ENCODE measurements at places on chromosomes 2 and 18.

DNA sequence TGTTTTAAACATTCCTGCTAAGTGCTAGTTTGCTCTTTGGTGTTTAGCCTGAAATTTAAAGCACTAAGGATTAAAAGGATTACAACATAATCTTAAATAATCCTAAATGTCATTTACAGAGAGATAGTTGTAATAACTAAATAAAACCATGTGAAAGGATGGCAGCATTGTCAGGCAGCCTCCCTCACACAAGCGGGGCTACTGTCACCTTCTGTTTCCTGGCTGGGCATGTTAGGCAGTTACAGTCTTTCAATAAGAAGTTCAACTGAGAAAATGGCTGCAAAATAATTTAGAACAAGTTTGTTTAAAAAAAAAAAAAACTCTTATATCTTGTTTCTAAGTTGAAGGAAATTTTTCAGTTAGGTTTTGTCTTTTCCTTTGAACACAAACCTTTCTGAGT lies 124.9 kb downstream of the ARHGAP15 start:
- DNase-seq, result no peak

- no peak for DNase-seq
These were observed 95.0 kb upstream of the RIOK3 start for GRCh38 chr18:23357996-23358594.

GRCh38 chr18:10157706-10158105 lies 243.9 kb downstream of the VAPA start:
- DNase-seq, result no peak

GRCh38 chr18:60686142-60686541 lies 313.6 kb upstream of the MC4R start:
- DNase-seq, result no peak

GRCh38 chr2:25275575-25275965 lies 66.2 kb downstream of the DNMT3A start:
- DNase-seq, result no peak

- DNase-seq, result no peak
These were observed 297.3 kb downstream of the CYP26B1 start for GRCh38 chr2:71850306-71850801.

DNA sequence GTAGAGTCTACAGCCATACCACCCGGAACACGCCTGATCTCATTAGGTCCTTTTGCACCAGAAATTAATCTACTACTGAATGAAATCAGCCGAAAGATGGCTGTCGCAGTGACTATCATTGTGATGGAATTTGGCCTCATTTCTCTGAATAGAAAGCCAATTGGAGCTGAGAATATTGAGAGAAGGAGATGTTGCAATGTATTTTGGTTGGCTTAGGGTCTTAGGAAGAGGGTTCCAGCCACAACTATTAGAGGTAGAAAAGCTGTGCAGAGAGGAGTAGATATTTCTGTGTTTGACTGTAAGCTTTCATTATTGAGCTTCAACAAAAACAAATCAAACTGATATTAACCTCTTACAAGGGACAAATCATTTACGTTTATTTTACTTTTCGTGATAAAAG lies 98.1 kb downstream of the THSD7B start:
- no peak for DNase-seq

- DNase-seq, result no peak
These were observed 40.4 kb downstream of the VWA3B start for GRCh38 chr2:98127229-98127989.

DNA sequence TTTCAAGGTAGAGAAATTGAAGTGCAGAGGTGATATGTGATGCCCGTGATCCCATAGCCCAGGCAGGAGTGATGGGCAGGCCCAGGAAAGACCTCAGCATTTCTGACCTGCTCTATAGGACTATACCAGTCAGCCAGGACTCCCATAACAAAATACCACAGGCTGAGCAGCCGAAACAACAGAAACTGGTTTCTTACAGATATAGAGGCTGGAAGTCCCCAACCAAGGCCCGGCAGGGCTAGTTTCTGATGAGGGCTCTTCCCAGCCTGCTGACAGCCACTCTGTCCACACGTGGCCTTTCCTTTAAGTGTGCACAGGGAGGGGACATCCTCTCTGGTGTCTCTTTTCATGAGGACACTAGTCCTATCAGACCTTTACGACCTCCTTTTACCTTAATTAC lies 104.2 kb upstream of the AGAP1 start:
- DNase-seq, result no peak

DNA sequence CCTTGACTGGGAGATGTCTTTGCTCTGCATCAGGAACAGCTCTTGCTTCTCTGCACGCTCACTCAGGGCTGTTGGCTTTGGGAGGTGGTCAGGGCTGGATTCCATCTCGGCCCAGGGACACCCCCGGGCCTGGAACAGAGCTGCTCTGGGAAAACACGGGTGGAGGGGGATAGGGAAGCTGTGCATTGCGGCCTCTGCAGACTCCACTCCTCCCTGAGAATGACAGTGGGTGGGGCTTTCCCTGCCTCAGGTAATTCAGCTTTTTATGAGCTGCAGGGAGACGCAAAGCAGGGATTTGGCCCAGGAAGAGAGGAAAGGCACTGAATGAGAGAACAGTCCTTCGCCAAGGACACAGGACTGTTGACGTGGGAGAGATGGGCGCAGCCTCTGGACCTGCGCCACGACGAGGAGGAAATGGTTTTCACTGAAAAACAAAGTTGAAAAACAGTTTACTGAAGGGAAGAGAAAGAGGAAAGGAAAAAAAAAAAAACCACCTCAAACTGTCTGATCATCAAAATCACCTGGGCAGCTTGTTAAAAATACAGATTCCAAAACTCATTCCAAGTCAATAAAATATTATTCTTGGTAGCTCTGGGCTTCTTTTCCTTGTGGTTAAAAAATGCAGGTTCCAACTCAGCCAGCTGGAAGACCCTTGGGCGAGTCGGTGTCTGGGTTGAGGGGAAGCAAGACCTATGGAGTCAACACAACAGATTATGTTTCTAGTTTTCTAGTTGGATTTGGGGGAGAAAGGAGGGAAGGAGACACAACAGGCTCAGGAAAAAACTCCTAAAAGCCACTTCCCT lies 194.0 kb downstream of the ZFP36L2 start:
- no peak for DNase-seq

DNA sequence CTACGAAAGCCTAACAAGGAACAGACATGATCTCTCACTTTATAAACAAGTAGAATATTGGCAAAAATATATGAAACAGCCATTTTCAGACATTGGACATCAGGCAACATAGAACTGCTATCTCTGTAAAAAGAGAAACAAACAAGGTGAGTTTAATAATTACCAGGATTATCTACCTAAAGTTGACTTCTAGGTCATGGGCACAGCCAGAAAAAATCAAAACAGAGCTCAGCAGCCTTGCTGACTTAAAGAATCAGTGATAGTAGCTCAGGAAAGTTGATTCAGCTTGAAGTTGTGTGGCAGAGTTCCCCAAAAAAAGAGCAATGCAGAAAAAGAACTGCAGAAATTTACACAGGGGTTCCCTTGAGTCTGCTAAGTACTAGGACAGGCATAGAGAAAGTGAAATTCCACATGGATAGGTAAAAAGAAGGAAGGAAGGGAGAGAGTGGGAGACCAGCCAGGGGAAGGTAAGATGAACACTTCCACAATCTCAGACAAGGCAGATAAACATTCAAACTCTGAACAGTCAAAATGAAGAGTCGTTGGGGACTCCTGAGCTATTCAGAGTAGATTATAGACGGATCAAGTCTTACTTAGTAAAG lies 102.0 kb downstream of the EXOC6B start:
- no peak for DNase-seq

DNA sequence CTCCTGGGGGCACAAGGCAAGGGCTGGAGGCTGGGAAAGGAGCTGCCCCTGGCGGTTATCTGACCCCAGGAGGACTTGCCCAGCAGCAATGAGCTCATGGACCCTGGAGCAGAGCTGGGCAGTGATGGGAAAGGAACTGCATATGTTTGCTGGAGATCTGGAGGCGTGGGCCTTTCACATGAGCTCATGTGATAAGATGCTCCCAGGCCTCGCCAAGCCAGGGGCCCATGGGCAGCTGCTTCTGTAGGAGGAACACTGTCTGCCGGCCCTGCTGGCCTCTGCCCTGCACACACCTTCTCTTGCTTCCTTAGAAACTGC lies 9.0 kb upstream of the NPPC start:
- no peak for DNase-seq

DNA sequence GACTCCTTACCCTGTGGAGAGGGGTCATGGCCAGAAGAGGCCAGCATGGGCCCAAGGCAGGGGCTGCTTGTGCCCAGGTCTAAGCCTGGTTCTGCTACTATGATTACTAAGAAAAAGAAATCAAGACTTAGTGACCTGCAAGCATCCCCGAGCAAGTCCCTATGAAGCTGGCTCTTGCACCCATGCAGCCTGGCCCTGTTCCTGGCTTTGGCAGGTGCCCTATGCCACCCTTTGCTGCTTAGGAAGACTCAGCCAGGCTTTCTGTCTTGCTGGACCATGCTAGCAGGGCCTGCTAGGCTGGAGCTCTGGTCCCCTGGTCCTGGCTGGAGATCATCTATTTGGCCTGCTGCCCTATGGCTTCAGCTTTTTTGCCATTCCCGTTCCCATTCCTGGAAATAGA lies 309.4 kb upstream of the EPAS1 start:
- no peak for DNase-seq

- DNase-seq, result no peak
These were observed 12.4 kb downstream of the IL37 start for GRCh38 chr2:112923237-112923966.

DNA sequence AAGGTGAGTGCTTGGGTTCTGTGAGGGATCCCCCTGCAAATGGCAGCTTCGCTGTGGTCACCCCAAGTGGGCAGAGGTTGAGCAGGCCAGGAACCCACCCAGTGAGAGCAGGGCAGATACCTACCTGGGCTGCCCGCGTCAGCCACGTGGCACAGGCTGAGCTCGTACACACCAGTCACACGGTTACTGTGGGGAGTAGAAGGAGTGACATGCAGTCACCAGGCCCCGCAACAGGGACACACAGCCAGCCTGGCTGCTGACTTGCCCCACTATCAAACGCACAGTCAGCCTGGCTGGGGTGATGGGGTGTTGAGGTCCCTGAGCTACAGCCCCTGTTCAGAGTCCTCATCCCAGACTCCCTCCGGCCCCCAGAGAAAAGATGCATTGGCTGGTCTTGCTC lies 32.2 kb downstream of the AQP12A start:
- DNase-seq, result no peak

Measured in cortex of kidney (tissue), 1 donor.